ENCODE measurements at places on chromosomes 6 and 20.

GRCh38 chr6:10511477-10511876 is 9.7 kb upstream of the GCNT2 start:
- no peak for DNase-seq

GRCh38 chr6:91099479-91099878 is 512.6 kb upstream of the MAP3K7 start:
- DNase-seq: no peak

- no peak for DNase-seq
These were observed 43.9 kb downstream of the OR2B2 start for GRCh38 chr6:27868311-27868710.

- DNase-seq: no peak
These were observed 219.0 kb downstream of the TTLL2 start for GRCh38 chr6:167543602-167544497.

DNA sequence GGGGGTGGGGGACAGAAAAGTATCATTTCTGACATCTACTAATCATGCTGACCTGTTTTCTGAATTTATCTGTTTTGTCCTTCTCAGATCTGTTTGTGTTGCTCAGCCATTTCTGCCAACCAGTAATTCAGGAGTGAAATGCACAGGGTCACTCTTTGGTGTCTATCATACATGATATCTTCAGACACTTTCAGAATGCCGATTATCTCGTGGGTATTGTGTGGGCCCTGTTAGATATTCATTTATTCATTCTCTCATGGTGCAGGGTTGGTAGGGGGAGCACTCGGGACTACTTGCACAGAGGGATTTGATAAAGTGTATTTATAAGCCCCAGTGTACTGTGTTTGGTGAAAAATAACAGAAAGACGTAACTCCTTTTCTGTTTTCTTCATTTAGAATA is 101.2 kb upstream of the CITED2 start:
- no peak for DNase-seq

- no peak for DNase-seq
These were observed 45.5 kb downstream of the ANKS1A start for GRCh38 chr6:34934516-34934915.

- no peak for DNase-seq
These were observed 669.4 kb downstream of the DHX35 start for GRCh38 chr20:39631557-39631956.

- DNase-seq: no peak
These were observed 519.2 kb upstream of the MAP3K7 start for GRCh38 chr6:91106083-91106482.

- no peak for DNase-seq
These were observed 3.3 kb downstream of the ACTL10 start for GRCh38 chr20:33669873-33670640.

- DNase-seq: no peak
These were observed 50.3 kb upstream of the GFRAL start for GRCh38 chr6:55276745-55277530.

- no peak for DNase-seq
These were observed 107.2 kb upstream of the PLEKHG1 start for GRCh38 chr6:150492507-150492906.

DNA sequence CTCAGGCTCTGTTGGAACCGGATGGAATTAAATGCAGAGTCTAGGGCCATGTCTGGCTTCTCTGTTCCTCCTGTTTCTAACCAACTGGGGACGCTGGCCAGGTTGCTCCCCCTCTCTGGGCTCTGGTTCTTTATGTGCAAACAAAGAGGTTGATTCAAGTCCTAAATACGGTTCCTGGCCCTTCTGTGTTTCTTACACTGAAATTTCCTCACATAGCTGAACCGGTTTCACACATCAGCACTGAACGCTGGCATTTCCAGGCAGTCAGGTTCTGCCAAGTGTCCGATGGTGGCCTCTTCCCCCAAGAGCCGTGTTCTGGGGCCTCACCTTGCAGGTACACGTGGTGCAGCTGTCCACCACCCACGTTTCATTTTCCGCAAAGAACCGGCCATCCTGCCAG is 13.5 kb downstream of the THBS2 start:
- DNase-seq: no peak

DNA sequence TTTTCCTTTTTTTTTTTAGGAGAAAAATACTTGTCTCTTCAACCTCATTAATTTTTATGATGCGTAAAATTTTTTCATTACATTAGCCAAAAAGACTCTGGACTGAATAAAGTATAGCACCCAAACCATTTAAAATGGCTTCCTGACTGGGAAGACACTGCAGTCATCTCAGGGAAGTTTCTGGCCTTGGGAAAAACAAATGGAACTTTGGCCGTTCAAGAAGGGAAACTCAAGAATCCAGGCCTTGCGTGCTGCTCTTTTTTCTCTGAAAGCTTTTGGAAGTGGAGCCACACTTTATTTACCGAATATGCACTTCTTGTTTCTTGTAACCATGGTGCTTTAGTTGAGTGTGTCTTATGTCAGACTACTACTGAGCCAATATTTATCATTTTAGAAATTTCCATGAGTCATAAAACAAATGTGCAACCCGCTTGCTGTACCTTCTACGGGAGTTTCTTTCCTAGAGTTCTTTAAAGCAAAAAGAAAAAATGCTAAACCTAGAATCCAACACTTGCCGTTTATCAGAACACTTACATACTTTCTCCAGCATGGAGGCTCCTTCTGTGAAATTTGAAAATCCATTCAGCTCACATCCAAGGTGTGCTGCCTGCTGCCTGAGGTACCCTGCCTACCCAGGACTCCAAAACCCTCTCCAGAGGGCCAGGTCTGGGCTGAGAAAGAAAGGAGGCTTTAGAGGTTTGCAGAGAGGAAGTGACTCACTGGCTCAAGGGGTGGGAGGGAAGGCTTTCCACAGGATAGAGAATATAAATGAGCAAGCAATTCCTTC is 11.5 kb upstream of the DSTN start:
- DNase-seq: no peak

- DNase-seq: no peak
These were observed 30.9 kb downstream of the PYGB start for GRCh38 chr20:25278636-25279361.

GRCh38 chr20:45082468-45082867 is 18.5 kb downstream of the KCNS1 start:
- no peak for DNase-seq

- DNase-seq: no peak
These were observed 114.1 kb downstream of the ERMARD start for GRCh38 chr6:169865346-169866139.

DNA sequence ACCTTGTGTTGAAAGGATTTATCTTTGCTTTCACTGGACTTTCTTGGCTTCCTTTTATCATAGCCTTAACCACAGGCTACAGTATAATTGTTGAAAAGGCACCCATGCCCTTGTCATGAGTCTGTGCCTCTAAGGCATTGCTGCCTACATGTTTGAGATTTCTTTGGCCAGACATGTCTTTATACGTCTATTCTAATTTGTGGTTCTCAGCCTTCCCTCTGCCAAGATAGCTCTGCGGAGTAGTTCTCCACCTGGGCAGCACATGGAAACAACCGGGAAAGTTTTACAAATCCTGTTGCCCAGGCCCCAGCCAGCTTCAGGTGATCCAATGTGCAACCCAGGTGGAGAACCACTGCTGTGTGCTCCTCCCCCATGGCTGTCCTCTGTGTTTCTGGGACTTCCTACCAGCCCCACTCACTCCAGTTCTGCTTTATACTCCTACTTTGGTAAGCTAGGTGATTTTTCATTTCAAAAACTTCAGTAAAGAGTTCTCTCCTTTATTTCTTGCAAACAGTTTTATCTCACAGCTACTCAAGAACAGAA is 159.6 kb upstream of the MYLIP start:
- DNase-seq: no peak

DNA sequence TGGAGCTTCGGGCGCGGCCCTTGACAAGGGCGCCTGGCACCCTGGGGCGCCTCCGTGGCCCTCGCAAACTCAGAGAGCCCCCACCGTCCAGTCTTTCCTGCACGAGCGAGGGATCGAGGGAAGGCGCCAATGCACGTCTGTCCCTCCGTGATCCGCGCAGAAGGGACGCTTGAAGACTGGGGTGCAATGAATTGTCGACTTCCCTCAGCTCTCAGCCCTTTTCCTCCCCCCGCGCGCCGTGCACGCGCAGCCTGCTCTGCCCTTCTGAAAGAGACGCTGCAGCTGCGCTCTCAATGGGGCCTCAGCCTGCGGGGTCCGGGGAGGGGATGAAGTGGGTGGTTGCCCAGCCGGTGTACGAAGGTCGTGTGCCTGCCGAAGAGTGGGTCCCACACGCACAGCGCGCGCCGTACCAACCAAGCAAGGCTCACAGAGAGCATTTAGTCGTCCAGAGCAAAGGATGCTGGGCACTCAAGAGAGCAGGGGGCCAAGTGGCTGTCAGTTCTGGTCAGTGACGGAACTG is 5.5 kb upstream of the SOX4 start:
- DNase-seq: no peak

GRCh38 chr20:54251096-54251495 is 43.2 kb downstream of the PFDN4 start:
- no peak for DNase-seq

GRCh38 chr6:123636282-123636681 is 468 bp downstream of the TRDN start:
- no peak for DNase-seq
